ENCODE measurements at places on chromosomes 3 and 15.

- no peak for DNase-seq
Measured at GRCh38 chr15:71295603-71296314, 180.5 kb downstream of the THSD4 start.

- DNase-seq, result peak; percentile 18
Measured at GRCh38 chr15:78438619-78439285, 736 bp downstream of the IREB2 start.

DNA sequence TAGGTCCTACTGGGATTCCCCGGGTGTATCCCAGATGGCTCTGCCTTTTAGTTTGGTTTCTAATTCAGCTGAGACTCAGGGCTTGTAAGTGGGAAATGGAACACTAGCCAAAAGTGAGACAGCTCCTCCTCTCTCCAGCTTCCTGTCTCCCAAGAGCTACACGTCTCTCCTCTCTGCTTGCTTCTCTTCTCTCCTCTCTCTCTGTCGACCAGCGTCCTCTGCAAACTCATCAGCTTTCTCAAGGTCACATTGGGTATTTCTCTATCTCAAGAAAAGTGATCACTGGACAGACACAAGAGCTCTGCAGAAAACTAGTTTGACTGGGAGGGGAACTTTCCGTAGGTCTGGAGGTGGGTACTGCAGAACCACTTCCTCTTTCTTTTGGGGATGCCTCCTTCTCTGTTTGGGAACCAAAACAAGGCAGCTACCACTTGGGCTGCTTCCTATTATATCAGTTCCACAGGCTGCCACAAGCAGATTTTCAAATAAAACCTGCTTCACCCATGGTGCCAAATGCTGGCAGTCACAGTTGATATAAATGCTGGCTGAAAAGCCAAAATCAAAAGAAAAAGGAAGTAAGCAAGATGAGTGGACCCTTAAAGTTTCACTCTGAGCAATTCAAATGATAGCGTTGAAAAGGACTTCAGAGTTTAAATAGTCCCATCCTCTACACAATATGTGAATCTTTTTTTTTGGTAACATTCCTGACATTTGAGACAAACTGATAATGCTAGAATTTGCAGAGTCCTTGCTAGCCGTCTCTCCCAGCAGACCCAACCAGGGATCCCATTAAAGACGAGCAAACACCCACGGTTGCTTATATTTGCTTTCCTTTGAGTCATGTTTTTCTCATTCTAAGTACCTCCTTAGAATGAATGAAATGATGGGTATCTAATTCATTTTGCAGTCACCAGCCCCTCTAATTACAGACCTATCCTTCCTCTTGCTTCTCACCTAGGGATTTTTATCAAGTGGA lies 7.2 kb upstream of the DYNC1LI1 start:
- DNase-seq, result no peak

GRCh38 chr15:64038878-64039610 lies 7.2 kb downstream of the DAPK2 start:
- DNase-seq, result no peak

- DNase-seq, result no peak
Measured at GRCh38 chr15:37902126-37902525, 32.3 kb upstream of the TMCO5A start.

DNA sequence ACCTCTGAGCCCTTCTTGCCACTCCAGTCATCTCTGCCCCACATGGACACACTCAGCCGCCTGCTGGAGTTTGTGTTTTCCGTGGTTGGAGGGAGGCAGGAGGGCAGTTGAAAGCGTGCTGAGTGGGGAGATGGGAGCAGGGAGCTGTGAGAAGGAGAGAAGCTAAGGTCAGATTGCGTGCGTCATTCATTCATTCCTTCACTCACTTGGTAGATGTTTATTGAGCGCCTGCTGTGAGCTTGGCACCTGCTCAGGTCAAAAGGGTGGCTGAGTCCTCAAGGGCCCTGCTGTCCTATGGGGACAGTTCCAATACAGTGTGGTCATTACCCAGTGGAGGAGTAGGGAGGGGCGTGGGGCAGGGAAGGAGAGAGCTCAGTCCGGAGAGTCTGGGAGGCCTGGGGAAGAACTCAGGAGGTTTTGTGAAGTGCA lies 23.5 kb downstream of the LIMD1 start:
- no peak for DNase-seq
